GM03348 (cell line): ENCODE measurements at places on chromosomes 16 and 17.

GRCh38 chr16:55567382-55567781, 898 bp downstream of the CAPNS2 start:
- DNase-seq, result peak; percentile 36

DNA sequence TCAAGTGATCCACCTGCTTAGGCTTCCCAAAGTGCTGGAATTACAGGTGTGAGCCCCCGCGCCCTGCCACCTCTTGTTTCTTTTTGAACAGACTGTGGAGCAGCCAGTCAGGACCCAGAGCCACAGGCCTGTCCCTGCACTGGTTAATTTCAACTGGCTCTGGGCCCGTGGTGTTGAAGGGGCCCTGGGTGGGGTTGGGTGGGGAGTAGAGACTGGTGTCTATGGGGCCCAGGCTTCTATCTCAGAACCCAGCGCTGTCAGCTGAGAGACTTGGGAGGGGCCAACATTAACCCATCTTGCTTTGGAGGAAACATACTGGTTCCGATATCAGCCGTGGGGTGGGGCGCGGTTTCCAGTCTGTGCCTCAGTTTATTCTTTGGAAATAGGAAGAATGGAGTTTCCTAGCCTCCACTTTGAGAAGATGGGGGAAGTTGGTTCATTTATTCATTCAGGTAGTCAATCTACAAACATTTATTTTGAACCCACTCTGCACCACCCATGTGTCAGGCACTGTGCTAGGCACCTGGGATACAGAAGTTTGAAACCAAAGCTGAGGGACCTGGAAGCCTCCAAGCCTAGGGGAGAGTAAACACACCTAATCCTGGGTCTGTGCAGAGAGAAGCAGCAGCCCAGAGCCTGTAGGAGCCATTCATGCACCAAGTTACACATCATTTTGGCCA, 15.5 kb upstream of the SLC4A1 start:
- no peak for DNase-seq

DNA sequence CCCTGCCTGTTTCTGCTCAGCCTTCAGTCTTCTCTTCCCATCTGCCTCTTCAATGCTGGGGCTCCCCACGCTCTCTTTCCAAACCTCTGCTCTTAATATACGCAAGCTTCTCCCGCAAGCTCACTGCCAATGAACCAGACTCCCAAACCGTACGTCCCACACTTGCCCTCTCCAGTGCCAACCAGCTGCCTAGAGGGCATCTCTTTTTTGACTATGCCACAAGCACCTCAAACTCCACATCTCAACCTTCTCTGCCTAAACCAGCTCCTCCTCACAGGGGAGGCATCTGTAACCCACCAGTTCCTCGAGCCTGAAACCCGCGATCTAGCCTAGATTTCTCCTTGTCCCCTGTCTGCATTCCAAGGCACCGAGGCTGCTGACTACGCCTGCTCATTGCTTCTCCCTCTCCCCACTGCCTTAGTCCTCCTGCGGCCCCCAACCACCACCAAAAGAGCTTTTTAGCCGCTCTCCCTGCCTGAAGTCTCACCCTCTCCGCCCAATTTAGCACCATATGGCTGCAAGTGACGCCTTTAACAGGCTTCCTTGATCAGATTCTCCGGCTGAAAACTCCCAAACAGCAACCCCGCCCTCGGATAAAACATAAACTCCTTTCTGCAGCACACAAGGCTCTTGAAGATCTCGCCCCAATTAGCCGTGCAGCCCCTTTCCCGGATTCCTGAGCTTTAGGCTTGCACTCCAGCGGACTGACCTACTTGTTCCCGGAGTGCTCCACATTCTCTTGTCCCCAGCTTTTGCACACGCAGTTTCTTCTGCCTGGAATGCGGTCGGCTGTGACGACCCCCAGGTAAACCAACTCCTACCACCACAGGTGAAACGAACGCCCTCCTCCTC, 1.5 kb downstream of the GGA2 start:
- peak; percentile 31 for DNase-seq

- no peak for DNase-seq
Observed at GRCh38 chr17:17126131-17127110, 79.7 kb downstream of the PLD6 start.

DNA sequence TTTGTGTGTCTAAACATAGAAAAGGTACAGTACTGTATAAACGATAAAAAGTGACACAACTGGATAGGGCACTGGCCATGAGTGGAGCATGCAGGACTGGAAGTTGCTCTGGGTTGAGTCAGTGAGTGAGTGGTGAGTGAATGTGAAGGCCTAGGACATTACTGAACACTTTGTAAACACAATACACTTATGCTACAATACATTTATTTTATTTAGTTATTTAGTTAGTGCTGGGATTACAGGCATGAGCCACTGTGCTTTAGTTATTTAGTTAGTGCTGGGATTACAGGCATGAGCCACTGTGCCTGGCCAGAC, 4.6 kb downstream of the CFAP20 start:
- DNase-seq, result no peak

- no peak for DNase-seq
Observed at GRCh38 chr16:22614271-22614947, 103.7 kb downstream of the NPIPB5 start.

DNA sequence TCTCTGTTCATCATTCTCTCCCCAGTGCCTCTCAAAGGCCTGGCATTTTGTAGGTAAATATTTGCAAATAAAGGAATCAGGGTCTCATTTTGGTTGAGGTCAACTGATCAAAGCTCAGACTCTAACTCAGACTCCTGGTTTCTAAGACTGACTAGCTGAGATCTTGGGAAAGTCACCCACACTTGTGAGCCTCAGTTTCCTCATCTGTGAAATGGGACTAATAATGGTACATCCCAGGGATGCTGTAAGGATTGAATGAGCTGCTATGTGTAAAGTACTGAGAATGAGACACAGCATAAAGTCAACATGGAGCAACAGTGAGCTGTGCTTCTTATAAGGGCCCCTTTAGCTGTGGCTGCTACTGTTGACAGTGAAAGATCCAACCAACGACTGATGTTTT, 70.6 kb upstream of the XYLT1 start:
- DNase-seq, result no peak

DNA sequence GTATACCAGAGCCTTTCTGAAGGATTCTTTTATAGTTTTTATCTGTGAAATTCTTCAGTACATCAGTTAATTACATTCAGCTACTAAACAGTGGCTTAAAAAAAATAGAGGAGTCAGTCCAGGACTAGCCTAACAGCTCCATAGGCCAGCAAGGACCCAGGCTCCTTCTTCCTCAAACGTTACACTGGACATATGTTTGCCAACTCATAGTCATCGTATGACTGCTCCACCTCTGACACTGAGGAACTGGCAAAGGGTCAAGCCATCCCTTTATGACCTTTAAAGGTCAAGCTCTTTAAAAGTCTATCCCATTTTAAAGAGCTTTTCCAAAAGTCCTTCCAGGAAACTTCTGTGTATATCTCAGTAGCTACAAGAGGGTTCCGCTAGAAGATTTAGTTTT, 36.6 kb downstream of the PHLPP2 start:
- DNase-seq, result no peak

GRCh38 chr16:23711785-23712184, 1.2 kb downstream of the ERN2 start:
- DNase-seq, result no peak

DNA sequence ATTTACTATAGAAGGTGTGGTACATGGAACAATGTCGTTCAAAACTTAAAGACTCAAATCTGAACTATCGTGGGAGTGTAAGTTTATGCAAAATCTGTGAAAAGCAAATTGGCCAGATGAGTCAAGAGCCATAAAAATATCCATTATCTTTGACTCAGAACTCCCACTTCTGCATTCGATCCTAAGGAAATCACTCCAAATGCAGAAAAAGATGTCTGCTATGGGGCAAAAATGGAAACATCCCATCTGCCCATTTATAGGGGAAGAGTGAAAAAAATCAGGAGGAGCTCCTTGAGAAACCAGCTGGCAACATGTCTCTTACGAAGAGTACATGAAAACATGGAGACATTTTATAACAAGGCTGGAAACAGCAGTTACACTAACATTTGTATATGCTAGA, 43.6 kb upstream of the CCDC182 start:
- DNase-seq, result no peak

DNA sequence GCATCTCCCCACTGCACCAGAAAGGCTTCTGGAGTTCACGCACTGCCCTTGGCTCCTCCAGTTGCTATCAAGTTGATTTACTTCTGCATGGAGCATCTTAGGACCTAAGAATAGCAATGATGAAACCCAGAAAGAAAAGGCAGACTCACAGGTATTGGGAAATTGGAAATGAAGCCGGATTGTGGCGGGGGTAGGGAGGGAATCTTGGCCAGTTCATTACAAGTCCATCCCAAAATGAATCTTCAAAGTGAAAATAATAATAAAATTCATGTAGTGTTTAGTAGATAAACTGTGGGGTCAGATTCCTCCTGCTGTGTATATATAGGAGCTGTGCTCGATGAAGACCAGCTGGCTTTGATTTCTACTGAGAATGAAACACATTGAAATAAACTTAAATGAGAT, 33.7 kb downstream of the TEKT3 start:
- DNase-seq, result no peak

GRCh38 chr17:31688701-31689100, 170.3 kb downstream of the COPRS start:
- DNase-seq, result no peak

DNA sequence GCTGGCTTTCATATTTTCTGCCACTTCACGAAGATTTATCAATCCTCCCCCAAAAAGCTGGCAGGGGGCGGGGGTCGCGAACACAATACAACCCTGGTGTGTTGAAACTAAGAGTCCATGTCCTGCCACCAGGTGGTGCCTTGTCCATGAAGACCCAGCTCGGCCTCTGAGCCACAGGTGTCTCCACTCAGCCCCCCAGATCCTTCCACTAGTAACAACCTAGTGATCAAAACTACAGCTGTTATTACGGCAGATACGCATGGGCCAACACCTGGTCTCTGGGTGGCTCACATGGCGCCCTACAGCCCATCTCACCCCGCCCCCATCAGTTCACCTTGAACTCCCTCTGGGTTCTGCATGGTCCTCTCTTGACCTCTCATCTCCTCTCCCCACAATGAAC, 27.7 kb downstream of the USP7 start:
- DNase-seq, result no peak

DNA sequence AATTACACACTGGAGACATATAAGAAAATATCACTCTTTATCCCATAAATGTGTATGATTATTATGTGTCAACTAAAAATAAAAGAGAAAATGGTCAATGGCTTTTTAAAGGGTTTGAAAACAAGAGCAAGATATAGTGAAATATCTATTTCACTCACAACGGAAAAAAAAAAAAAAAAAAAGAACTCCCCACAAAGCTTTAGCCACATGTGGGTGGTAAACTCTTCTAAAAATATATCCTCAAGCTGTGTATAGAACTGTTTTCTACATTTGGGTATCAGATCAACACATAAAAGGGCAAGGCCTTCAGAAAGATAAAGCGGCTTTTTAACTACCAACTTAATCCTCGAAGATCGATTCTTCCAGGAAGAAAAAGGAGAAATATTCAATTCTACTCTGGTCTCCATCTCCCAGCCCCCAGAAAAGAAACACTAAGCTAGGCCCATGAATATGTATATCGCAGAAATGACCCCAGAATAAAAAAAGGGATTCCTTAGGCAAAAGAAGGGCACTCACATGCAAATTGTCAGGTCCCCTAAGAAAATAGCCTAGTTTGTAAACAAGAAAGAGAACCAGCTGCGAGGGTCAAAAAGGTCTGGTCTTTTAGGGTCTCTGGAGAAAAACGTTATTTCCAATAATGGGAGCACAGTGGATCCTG, 4.4 kb downstream of the LITAF start:
- no peak for DNase-seq

DNA sequence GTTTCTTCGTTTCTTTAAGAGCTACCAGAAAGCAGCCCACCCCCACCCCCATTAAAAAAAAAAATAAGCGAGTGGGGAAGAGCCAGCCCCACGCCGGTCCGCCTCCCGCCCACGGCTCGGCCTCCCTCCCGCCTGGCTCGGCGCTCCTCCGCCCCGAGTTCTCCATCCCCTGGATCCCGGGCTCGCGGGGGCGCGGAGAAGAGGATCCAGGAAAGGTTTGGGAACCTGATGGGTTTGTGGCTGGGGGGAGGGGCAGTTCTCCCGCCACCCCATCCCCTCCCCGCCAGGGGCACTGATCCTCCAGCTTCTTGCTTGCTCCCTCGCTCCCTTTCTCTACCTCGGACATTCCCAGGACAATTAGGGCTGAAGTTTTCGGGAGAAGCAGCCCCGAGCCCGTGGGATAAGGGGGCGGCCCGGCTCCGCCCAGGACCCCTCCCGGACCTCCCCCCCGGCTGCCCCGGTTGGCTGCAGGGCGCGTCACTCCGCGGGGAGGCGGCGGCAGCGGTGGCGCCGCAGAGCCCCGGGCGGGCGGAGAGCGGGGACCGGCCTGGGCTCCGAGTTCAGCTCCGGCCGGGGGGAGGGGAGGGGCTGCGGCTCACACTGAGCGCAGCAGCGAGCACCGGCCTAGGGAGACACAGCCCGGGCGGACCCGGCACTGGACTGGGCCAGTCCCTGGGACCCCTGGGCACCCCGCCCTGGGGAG, 1.0 kb upstream of the SALL1 start:
- peak; percentile 95 for DNase-seq

DNA sequence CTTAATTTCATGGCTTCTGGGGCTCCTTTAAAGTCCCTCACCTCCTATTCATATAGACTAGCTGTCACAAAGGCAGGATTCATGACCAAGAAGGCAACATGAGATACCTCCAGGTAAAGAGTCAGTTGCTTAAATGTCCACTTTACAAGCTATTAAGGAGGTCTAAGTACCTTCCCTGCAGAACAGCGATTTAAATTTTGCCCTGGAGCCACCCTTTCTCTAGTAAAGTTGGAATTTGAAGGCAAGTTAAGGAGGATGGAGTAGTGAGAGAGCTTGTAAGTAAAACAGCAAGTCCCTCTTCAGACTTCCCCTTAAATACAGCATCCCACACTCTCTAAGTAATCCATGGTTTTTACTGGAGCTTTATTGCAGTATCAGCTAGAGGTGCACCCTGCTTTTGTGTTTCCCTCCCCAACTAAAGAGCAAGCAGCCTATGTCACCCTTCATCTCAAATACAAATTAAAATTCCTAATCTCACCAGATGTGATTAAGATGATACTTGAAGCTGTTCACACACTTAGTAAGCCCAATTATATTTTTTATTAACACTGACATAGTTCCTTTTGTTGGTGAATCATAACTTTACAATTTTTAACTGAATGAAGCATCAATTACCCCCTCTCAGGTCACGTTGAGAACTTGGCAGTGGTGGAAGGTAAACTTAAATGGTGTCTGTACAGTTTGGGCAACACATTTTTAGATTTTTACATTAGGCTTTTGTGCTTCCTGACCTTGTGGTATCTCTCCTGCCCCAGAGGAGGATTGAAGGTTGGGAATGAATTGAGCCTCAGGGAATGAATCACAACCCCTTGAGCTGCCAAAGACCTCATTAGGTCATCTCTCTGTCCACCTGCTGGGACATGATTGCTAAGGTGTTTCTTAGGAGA, 108.9 kb downstream of the TANGO6 start:
- DNase-seq, result peak; percentile 59
